ENCODE measurements at places on chromosomes 12 and 14. TPM values are rescaled to one million over a fixed set of nuclear protein-coding genes. Genes with fewer than 3 reads are reported as not detected.

TBPL2 gene
- not detected for total RNA-seq

FOXM1 gene
- total RNA-seq = 6.5 TPM

P2RX2 gene
- total RNA-seq = not detected

SMIM41 gene
- total RNA-seq = 0.13 TPM

TAOK3 gene
- 15.2 TPM for total RNA-seq

EXOC5 gene
- 51.2 TPM for total RNA-seq

HSPB8 gene
- total RNA-seq = 125 TPM

ITGA7 gene
- total RNA-seq = 255 TPM

NID2 gene
- 96.3 TPM for total RNA-seq

SLC7A8 gene
- 4.2 TPM for total RNA-seq

NEUROD4 gene
- total RNA-seq = under 0.01 TPM

OR6C1 gene
- total RNA-seq = not detected

ANKRD33 gene
- total RNA-seq = 0.04 TPM

AMDHD1 gene
- 0.27 TPM for total RNA-seq

SRRM4 gene
- 0.13 TPM for total RNA-seq

CPM gene
- 2.0 TPM for total RNA-seq

LMO3 gene
- total RNA-seq = 1.8 TPM

CCDC177 gene
- total RNA-seq = under 0.01 TPM

RNASE3 gene
- not detected for total RNA-seq

ARL6IP4 gene
- total RNA-seq = 188 TPM

GZMB gene
- total RNA-seq = 0.22 TPM

FAM181A gene
- not detected for total RNA-seq

KDM5A gene
- total RNA-seq = 36.8 TPM

ISM2 gene
- 0.09 TPM for total RNA-seq

SUDS3 gene
- total RNA-seq = 27.4 TPM

NPFF gene
- total RNA-seq = 0.98 TPM

RASSF3 gene
- 32.5 TPM for total RNA-seq

RFLNA gene
- total RNA-seq = 8.7 TPM

ANKLE2 gene
- total RNA-seq = 37.3 TPM

MIP gene
- not detected for total RNA-seq

NTS gene
- 1.1 TPM for total RNA-seq

GPR84 gene
- not detected for total RNA-seq

A2M gene
- 233 TPM for total RNA-seq

VASH1 gene
- total RNA-seq = 18.6 TPM

EGLN3 gene
- 43.6 TPM for total RNA-seq

TMEM30B gene
- total RNA-seq = 3.2 TPM

ALDH1L2 gene
- 7.5 TPM for total RNA-seq

STYK1 gene
- total RNA-seq = not detected

CNTN1 gene
- total RNA-seq = 33.0 TPM

GARIN6 gene
- total RNA-seq = not detected

RNASE7 gene
- not detected for total RNA-seq

MMP19 gene
- 2.7 TPM for total RNA-seq

RHEBL1 gene
- 1.2 TPM for total RNA-seq

RNF212B gene
- total RNA-seq = not detected

SAMD4A gene
- total RNA-seq = 52.5 TPM

AREL1 gene
- 13.9 TPM for total RNA-seq

AP5M1 gene
- 22.9 TPM for total RNA-seq

PPFIA2 gene
- 3.1 TPM for total RNA-seq

KCNA5 gene
- 2.9 TPM for total RNA-seq

SRP54 gene
- 47.5 TPM for total RNA-seq

CCDC197 gene
- 0.04 TPM for total RNA-seq

PCED1B gene
- total RNA-seq = 0.22 TPM

STON2 gene
- 34.5 TPM for total RNA-seq

RPL6 gene
- 3,488 TPM for total RNA-seq

Data from muscle of leg (tissue), 16 donors.